Omental fat pad (tissue), 4 donors: ENCODE measurements at places on chromosomes 7 and 10.

DNA sequence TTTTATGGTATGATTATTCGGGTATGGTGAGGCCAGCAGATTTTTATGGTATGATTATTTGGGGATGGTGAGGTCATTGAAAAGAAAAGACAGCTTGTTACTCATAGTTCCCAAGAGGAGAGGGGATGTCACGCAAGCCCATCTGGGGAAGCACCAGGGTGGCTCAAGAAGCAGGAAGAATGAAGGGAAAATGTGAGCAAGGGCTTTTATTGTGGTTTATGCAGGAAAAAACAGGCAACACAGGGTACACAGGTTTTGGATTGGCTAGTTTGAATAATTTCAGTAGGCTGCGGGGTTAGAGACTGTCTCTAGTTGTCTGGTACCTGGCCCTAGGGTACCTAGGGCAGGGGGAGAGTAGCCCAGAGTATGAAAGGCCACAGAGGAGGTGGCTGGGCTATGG lies 26.8 kb upstream of the DGKI start:
- no peak for DNase-seq

- DNase-seq: no peak
Observed at GRCh38 chr7:41880107-41880506, 177.2 kb upstream of the INHBA start.

GRCh38 chr10:52574697-52575096 lies 197.9 kb downstream of the MBL2 start:
- DNase-seq: no peak

GRCh38 chr10:90930070-90930837 lies 9.4 kb upstream of the ANKRD1 start:
- no peak for DNase-seq

- DNase-seq: no peak
Observed at GRCh38 chr7:157016352-157017041, 6.0 kb upstream of the MNX1 start.

DNA sequence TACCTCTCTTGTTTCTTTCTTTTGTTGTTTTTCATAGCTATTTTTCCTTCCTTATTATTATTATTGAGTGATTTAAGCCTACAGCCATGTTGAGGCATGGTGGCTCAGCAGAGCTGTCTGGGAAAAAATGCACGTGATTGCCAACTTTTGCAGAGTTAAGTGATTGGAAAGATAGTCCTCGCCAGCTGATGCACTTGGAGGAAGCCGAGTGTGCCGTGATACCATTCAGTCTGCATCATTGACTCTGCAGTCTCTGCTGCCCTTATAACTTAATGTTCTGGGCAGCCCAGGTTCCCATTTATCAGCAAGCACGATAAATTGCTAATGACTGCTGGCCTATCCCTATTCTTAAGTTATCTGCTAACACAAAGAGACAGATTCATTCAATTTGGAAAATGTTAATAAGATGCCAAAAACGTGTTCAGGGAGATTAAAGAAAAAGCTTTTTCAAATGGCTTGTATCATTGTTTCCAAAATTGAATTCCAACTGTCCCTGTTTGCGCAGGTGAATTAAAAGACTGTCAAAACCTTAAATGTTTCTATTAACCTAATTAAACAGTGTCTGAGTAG lies 232.9 kb upstream of the NPY start:
- no peak for DNase-seq

GRCh38 chr7:44538798-44539668 lies 2.1 kb downstream of the NPC1L1 start:
- DNase-seq: no peak

- DNase-seq: no peak
Observed at GRCh38 chr10:14329746-14330173, 964 bp downstream of the FRMD4A start.

GRCh38 chr7:147523056-147523455 lies 1067.5 kb upstream of the C7orf33 start:
- no peak for DNase-seq

- no peak for DNase-seq
Observed at GRCh38 chr7:73595358-73595757, 17.0 kb upstream of the TBL2 start.

GRCh38 chr7:80640846-80641245 lies 2.4 kb downstream of the CD36 start:
- no peak for DNase-seq

GRCh38 chr10:48599830-48600134 lies 5.1 kb downstream of the ARHGAP22 start:
- DNase-seq: no peak

DNA sequence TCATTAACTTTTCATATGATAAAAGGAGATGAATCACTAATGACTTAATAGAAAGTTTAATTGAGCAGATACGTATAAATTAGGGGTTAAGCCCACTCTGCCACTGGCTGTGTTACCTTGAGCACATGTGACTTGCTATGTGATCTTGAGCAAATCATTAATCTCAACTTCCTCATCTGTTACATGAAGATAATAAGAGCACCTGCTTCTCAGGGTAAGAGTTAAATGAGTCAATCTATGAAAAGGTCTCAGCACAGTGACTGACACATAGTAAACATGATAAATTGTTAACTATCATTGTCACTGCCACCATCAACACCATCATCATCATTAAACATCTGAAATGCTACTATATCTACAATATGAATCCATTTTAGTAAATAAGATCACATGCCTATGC lies 110.8 kb downstream of the TPK1 start:
- DNase-seq: no peak

DNA sequence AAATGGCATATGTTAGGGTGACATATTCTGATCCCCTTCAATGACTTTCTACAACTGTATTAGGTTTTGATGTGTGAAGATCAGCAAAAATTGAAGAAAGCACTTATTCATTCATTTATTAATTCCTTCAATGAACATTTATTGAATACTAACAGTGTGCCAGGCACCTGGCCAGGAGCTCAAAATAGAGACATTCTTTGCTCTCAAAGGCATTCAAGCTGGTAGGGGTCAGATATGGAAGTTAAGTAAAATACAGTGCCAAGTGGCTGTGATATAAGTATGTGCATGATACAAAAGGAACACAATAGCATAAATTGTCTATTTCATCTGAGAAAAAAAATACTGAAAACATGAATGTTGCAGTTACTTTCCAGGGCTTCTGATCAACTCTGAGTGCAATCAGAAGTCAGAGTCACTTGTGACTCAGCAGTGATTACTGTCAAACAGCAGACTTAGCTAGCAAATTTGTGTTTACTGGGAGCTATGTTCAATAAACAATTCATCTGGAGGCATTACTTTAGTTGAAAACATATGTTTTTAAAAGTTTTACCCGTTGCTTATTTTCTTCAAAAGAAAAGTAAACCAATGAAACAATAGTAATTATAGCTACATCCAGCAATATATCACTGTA lies 60.4 kb upstream of the CACNB2 start:
- DNase-seq: no peak

DNA sequence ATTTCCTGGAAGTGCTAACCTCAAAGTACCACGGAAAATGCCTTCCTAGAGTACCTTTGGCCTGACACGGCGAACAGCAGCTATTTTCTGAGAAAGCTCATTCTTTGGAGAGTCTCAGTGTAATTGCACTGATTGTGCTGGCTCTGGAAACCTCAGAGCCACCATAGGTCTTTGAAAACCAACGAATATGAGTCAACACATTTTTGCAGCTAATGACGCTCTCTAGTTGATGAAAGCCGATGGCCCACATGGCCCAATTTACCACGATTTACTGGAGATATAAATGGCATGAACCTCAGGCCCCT lies 187.1 kb downstream of the ADARB2 start:
- DNase-seq: no peak

- DNase-seq: no peak
Observed at GRCh38 chr7:1029637-1030443, 14.5 kb upstream of the GPR146 start.

DNA sequence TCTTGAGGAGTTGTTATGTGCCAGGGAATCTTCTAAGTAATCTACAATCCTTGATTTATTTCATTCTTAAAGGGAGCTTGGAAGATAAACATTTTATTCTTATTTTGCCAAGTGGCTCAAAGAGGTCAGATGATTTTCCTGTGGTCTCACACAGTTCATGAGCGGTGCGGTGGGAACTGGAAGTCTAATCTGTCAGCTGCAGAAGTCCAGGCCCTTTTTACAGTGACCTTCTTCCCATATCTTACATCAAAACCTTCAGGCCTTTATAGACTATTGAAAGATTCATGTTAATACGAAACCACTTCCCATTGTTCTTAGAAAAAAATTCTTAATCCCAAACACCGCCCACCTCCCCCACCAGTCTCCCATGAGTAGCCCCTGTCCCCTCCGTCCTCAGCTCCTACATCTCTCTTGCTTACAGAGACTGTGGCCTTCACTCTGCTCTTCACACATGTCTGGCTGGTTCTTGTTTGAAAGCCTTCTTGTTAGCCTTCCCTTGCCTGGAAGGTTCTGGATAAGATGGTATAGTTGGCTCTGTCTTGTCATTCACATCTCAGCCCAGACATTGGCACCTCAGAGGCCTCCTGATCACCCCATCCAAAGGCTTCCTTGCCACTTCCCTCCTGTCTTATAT lies 61.5 kb downstream of the ITGA8 start:
- no peak for DNase-seq

- DNase-seq: no peak
Observed at GRCh38 chr10:96470116-96470743, 43.5 kb downstream of the TLL2 start.

DNA sequence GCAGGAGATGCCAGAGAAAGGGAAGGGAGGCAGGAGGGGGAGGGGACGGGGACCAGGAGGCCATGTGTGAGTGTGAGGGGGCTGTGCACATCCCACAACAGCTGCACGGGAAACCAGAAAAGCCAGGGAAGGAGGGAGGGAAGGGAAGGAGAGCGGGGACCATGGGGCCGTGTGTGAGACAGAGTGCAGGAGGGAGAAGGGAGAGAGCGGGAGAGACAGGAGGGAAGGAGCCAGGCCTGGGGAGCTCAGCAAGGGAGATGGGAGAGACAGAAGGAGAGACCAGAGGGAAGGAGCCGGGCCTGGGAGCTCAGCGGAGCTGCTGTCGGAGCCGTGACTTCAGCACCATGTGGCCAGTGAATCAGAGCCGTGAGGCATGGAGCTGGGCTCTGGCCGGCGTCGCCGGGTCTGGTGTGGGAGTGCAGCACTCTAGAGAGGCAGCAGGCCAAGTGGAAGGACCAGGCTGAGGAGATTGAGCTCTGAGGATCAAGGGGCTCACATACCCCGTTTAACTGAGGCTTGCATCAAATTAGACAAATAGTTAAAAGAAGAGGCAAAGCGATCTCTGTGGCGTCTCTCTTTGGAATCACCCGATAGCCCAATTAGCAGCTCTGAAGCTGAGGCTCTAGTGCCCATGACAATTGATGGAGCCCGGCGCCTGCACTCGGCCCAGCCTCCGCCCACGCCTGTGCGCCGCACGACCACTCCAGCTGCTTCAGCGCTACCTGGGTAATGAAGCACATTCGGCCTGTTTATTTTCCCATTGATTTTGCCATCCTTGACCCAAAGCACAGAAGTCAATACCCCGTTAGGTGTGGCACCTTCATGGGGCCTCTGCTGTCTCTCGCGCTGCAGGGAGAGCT lies 150.4 kb downstream of the MAD1L1 start:
- DNase-seq: no peak

- DNase-seq: no peak
Observed at GRCh38 chr7:81527651-81528050, 242.2 kb downstream of the HGF start.

DNA sequence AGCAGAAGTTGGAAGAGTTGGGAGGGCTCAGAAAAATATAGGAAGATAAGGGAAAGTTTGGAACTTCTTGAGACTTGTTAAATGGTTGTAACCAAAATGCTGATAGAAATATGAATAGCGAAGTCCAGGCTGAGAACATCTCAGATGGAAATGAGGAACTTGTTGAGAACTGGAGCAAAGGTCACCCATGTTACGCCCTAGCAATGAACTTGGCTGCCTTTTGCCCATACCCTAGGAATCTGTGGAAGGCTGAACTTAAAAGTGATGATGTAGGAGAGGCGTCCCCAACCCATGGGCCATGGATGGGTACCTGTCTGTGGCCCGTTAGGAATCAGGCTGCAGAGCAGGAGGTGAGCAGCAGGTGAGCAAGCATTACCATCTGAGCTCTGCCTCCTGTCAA lies 347.8 kb downstream of the ARL4A start:
- DNase-seq: no peak

DNA sequence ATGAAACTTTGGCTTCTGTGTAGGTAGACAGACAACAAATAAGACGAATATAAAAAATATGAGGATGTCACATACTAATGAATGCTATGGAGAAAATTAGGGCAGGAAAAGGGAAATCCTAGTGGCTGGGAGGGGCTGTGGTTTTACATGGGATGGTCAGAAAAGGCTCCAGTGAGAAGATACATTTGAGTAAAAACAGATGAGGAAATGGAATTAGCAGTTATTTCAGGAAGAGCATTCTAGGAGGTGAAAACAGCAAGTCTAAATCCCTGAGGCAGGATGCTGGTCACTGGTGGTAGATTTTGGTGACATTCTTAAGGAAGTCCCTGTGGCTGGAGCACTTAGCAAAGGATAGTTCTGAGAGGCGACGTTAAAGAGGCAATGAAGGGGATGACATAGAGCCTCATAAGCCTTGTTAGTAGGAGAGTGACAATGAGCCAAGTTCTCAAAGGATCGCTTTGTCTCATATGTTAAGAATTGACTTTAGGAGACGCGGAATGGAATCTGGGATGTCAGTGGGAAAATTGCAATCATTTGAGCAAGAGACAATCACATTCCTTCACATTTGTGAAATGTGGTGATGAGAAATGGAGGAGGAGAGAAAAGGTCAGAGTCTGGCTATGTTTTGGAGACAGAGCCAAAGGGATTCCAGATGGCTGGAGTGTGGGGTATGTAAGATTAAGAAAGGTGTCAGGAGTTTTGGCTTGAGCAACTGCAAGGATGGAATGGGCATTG lies 384.7 kb upstream of the FZD8 start:
- no peak for DNase-seq

DNA sequence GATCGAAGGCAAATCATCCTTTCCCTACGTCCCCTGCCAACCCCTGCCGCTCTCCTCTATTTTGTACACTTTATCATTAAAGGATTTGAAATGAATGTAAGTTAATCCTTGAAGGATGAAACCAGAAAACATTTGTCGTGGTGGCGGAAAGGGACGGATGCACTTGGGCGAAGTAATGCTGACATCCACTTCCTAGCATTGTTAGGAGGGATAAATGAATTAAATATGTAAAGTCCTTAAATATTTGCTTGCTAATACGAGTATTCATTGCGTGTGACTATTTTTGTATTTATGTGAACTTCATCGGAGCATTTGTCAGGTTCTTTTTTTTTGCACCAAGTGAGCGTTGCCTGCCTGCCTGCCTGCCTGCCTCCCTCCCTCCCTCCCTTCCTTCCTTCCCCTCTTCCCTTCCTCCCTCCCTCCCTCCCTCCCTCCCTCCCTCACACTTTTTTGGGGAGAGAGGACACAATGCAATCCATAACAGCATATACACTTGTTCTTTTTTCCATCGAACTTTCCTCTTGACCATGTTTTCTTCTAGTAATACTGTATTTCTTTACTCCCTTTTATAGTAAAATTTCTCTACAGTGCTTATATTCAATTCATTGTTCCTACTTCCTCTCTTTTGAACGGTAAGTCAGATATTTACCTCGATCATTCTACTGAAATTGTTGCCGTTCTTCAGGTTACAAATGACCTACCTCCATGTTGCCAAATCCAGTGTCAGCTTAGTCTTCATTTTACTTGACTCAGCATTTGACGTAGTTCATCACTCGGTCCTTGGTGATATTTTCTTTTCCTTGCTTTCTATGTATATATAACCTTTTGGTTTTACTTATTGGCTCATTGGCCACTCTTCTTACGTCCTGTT lies 831 bp downstream of the CCDC7 start:
- no peak for DNase-seq
